ENCODE measurements at places on chromosomes 16 and 17. TPM values are rescaled to one million over a fixed set of nuclear protein-coding genes. Genes with fewer than 3 reads are reported as not detected.

TBX6 gene
- total RNA-seq = 5.4 TPM

OR4D2 gene
- total RNA-seq = not detected

FTSJ3 gene
- total RNA-seq = 75.9 TPM

KRT40 gene
- total RNA-seq = not detected

CCL17 gene
- not detected for total RNA-seq

VPS25 gene
- 38.7 TPM for total RNA-seq

GRAP gene
- 73.8 TPM for total RNA-seq

ABCA10 gene
- 1.9 TPM for total RNA-seq

HOXB9 gene
- not detected for total RNA-seq

GDE1 gene
- total RNA-seq = 25.3 TPM

USP43 gene
- total RNA-seq = 0.07 TPM

TP53TG3F gene
- total RNA-seq = not detected

RHBDF1 gene
- 0.76 TPM for total RNA-seq
